ENCODE measurements at places on chromosomes 3 and 15.

DNA sequence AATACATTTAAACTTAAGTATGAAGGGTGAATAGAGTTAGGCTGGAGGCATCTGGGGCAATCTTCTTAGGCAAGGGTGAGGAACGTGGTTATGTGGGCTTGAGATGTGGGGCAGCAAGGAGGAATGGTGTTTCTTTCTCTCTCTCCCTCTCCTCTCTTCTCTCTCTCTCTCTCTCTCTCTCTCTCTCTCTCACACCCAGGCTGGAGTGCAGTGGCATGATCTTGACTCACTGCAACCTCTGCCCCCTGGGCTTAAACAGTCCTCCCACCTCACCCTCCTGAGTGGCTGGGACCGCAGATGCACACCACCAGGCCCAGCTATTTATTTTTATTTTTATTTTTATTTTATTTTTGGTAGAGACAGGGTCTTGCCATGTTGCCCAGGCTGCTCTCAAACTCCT, 4.0 kb upstream of the MGA start:
- DNase-seq, result no peak

DNA sequence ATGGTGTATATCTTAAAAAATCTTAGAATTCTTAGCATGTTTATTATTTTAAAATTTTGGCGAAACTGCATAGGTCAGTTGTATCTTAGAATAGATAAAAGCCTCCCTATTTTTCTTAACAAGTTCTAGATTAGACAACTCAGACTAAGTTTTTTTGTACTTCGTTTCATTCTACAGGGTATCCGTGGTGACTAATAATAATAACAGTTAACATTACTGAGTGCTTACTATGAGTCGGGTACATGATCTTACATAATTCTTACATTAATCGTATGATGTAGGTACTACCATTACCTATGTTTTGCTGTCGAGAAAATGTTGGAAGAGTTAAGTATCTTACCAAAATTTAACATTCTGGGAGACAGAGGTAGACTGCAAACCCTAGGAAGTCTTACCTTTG, 60.7 kb downstream of the UBE2E2 start:
- no peak for DNase-seq

GRCh38 chr3:111470032-111470431, 72.0 kb upstream of the CD96 start:
- DNase-seq, result no peak

DNA sequence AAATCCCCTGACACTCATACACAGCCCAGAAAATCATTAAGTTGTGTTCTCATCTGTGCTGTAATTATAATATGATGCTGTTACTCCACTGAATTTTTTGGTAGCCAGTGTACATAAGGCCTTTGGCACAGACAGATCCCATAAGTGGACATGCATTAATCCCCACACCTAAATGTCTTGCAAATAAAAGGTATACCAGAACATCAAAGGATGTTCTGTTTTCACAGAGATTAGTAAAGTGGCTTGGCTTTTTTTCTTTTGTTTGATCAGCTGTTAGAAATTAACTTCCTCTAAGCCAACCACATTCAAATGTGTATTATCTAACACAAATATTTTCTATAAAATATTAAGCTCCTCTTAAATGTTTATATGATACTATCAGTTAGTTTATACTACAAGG, 2.7 kb downstream of the SST start:
- no peak for DNase-seq

- no peak for DNase-seq
These were observed 563.6 kb upstream of the ADAMTS9 start for GRCh38 chr3:65251375-65251774.

- DNase-seq, result no peak
These were observed 206.1 kb downstream of the TIGIT start for GRCh38 chr3:114499976-114500375.

Data from stimulated activated naive CD8-positive, alpha-beta T cell treated with anti-CD3 and anti-CD28 coated beads, Interleukin-15, Interleukin-2, amounts not matched to agents 100 U/mL and 50 U/mL, for 24 hours (primary cell).